ENCODE measurements at places on chromosomes 6 and 20.
A peak's percentile ranks its signal among the peaks of the same experiment; 100 is the strongest.

DNA sequence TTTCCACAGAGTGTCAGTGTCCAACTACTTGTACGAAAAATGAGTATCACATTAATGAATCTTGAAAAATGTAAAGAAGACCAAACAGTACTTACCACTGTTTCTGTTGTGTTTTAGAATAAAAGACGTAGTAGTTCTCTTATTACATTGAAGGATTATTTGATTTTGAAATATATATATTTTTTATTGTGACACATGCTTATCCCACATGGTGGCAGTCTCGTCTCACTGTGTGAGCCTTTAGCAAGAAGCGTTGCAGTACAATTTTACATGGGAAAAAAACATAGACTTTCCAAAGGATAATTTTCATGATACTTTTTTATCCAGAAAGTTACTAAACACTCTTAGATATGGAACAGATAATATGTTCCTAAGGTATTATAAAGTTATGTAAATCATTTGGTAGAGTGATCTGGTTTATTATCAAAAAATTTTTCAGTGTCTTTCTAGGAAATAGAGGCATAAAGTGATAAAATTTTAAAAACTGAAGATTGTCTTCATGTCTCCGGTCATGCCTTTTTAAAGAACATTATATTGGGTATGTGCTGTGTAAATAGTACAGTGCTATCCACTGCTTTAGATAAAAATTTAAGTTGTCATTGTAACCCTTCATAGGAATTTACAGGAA is 117.5 kb upstream of the SAMD5 start:
- DNase-seq: no peak

DNA sequence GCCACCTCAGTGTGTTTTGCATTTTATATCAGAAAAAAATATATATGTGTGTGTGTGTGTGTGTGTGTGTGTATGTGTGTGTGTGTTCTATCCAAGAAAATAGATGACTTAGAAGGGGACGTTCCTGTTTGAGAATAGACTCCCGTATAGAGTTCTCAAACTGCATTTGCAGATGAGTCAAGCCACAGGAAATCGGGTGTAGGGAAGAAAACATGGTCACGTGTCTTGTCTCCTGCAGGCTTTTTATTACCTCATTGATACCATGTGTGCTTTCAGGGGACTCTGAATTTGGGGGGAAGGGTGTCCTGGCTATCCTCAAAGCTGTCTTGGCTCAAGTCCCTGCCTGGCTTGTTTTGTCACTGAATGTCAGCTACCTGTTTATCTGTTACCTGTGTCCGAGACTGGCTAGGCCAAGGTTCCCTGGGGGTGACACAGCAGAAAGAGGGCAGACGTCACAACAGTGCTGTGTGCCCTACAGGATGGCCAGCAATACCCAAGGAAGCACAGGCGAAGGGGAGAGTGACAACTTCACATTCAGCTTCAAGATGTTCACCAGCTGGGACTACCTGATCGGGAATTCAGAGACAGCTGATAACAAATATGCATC is 55.7 kb upstream of the NOP56 start:
- DNase-seq: no peak

DNA sequence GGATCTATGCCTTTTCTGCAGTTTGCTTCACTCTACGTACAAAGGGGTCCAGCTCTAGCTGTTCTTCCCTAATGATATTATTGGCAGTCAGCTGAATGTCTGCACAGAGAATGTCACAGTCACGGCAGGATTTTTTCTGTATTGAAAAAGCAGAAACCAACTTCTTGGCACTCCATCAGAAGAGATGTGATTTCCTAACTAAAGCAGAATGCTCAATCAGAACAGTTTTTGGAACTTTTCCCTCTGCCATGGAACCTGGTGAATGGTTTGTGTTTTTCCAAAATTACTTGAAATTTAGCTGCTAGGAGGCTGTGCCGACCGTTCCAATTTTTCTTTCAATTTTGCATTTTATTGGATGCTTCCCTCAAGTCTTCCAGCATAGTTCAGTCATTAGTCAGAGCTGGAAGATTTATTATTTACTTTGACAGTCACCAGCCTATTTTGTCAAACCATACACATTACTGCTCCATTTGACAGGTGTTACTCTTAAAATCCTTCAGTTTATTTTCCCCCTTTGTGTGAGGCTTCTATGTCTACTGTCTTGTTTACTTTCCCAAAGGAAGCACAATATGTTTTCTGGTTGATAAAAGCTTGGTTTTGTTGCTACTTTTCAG is 259.6 kb upstream of the EPHA7 start:
- DNase-seq: no peak

- DNase-seq: no peak
Observed at GRCh38 chr6:13098793-13099570, 229.4 kb downstream of the TBC1D7 start.

DNA sequence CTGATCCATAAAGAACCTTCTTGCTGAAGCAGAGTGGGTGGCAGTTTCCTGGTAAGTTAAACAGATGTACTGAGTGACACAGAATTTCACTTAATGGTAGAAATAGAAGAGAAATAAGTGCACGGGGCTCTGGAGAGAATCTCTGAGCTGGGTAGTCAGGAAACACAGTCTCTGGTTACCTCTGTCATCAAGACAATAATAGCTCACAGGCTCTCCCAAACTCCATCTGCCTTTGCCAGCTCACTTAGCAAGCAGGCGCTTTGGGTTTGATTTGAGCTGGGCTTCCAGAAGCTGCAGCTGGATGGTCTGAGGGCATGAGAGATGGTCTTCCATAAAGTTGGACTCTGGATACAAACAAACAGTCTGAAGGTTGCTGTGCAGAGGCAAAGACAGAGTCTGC is 39.6 kb upstream of the PRSS35 start:
- DNase-seq: no peak

GRCh38 chr6:3848925-3849605 is at the start of gene FAM50B:
Gene FAM50B, plus strand, starts transcription at chr6:3849373. Its CDS starts 439 bp downstream, at chr6:3849812.
- DNase-seq: peak; percentile 90

DNA sequence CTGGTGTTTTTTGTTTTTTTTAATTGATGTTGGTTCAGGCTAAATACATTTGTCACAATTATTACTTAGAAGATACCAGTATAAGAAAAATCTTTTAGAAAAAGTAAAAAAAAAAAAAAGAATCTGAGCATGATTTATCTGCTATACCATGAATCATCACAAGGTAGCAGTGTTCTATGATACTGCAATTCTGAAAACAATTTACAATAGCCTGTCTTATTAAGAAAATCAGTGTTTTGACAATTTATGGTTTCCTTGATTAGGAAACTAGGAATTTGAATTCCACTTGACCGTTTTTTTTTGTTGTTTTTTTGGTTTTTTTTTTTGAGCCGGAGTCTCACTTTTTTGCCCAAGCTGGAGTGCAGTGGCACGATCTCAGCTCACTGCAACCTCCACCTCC is 9.3 kb upstream of the MAK start:
- DNase-seq: no peak

GRCh38 chr6:158771399-158772152 is 47.6 kb downstream of the EZR start:
- no peak for DNase-seq

DNA sequence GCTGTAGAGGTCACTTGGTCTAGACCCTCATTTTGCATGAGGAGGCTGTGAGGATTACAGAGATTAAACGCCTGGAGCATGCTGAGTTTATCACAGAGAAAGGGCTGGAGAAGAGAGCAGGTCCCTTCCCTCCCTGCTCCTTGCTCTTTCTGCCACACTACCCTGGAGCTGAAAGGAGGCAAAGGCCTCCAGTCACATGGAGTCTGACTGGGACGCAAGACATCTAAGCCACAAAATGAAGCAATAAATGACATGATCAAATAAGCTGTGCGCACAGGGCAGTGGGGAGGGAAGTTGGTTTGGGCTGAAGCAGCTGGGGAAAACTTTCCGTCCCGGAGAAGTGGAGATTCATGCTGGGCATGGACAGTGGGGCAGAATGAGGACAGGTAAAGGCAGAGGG is 33.3 kb downstream of the ATXN1 start:
- DNase-seq: no peak

- no peak for DNase-seq
Observed at GRCh38 chr6:117740605-117741004, 65.3 kb downstream of the NUS1 start.

- no peak for DNase-seq
Observed at GRCh38 chr20:25541676-25542075, 43.7 kb downstream of the NINL start.

GRCh38 chr6:42260396-42260888 is 42.8 kb upstream of the MRPS10 start:
- no peak for DNase-seq

GRCh38 chr6:41717392-41717736 is 18.0 kb downstream of the TFEB start:
- DNase-seq: no peak

DNA sequence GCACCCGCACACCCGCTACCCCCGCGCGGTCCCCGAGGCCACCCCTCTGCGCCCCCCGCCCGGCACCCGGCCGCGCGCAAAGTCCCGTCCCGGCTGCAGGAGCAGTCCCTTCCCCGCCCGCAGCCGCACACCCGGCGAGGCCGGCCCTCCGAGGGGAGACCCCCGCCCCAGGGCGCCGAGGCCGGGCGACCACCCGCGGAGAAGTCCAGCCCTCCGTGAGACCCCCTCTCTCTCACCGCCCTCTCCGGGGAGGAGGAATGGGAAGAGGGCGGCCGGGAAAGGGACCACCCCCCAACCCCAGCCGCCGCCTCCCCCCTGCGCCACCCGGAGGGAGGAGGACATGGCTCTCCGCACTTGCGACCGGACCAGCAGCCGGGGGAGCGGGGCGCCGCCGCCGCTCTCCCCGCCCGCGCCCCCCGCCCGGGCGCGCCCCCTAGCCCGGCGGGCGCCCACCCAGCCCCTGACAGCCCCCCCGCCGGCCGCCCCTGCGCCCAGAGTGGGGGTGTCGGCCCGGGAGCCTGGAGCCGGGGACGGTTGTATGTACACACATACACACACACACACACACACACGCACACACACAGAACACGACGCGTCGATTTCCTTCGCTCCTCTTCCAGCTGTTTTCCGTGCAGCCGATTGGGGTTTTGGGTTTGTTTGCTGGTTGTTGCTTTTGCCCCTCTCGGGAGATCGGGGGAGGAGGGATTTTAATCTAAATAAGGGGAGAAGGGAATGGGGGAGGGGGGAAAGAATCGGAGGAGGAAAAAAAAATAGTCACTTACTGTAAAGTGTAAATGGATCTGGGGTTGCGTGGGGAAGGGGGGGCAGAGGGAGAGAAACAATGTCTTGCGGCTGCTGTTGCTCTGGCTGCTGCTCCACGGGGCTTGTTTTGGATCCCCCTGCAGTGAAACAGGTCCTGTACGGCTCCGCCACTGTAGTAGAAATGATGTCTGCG is at the start of gene ATXN1:
TSS of gene ATXN1 (minus strand) at position 945 of the 955 bp plus-strand sequence.
- DNase-seq: peak; percentile 78

- no peak for DNase-seq
Observed at GRCh38 chr20:38590676-38591473, 9.9 kb downstream of the ADIG start.

DNA sequence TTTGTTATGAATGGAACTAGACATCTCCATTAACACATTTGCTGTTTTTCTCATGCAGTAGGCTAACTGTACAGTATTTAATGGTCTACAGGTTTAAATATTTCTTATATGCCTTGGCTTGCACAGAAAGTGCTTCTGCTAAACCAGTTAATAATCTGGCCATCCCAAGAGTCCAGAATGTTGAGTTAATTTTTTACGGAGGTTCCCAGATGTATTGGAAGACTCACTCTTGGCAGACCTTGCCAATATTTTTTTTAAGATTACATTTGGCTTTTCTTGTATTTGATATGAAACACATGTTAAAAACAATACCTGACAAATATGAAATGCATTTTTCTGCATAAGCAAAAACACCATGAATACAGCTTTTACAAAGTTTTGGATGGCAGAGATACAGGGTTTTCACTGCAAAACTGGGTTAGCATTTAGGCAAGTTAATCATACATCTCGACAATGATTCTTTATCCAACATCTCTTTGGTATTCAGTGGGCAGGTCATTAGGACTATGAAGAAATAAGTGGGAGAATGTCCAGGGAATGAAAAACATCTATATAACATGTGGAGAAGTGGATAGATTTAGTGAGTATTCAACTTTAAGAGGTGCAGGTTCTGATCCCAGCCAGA is 94.0 kb downstream of the SGK1 start:
- no peak for DNase-seq

GRCh38 chr6:10720265-10720959 is 2.5 kb upstream of the TMEM14C start:
- DNase-seq: no peak

GRCh38 chr20:59149678-59150504 is 13.7 kb upstream of the ZNF831 start:
- no peak for DNase-seq

GRCh38 chr20:50577175-50578018 is 67.2 kb downstream of the PTPN1 start:
- no peak for DNase-seq

DNA sequence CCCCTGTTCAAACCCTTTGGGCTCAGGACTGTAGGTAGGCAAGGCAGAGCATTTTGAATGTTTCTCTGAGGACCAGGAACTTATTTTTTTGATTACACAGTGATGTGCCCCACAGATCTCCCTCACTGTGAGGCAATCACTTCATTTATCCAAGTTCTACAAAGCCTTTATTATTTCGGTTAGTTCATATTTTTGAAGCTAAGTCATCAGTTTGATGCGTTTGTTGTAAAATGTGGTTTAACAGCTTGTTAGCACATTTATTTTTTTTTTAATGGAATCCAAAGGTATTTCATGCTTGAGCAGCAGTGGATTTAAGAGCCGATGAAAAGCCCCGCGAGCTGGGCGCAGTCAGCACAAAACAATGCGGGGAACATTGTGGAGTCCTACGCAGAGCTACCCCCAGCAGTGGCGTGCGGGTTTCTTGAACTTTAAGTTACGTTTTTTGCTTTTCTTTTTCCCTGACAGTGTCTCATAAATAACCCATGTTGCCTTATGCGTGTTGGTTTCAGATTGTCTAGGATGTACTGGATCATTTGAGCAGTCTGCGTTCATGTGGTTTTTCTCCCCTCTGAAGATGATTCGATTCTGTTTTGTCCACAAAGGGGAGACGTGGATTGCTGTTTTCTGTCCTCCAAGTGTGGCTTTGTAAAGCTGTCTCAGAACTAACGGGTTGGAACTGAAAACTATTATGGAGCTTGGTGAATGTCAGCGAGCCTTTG is 233.6 kb upstream of the BMP2 start:
- DNase-seq: no peak

DNA sequence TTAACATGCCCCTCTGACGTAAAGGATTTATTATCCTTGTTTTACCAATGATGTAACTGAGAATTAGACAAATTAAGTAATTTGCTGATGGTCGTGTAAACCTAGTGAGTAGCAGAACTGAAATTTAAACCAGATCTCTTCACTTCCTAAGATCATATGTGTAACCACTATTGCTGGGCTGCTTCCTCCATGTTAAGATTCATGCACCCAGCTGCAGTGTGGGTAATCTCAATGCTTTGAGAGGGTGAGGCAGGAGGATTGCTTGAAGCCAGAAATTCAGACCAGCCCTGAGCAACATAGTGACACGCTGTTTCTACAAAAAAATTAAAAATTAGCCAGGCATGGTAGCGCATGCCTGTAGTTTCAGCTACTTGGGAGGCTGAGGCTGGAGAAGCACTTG is 97.9 kb downstream of the L3MBTL3 start:
- DNase-seq: no peak

- no peak for DNase-seq
Observed at GRCh38 chr20:52230409-52230808, 38.8 kb upstream of the ZFP64 start.

- DNase-seq: no peak
Observed at GRCh38 chr20:10487142-10488136, 52.3 kb downstream of the SLX4IP start.

GRCh38 chr6:22421198-22421597 is 124.4 kb upstream of the PRL start:
- DNase-seq: no peak
